ENCODE measurements at places on chromosomes 13 and 19.

DNA sequence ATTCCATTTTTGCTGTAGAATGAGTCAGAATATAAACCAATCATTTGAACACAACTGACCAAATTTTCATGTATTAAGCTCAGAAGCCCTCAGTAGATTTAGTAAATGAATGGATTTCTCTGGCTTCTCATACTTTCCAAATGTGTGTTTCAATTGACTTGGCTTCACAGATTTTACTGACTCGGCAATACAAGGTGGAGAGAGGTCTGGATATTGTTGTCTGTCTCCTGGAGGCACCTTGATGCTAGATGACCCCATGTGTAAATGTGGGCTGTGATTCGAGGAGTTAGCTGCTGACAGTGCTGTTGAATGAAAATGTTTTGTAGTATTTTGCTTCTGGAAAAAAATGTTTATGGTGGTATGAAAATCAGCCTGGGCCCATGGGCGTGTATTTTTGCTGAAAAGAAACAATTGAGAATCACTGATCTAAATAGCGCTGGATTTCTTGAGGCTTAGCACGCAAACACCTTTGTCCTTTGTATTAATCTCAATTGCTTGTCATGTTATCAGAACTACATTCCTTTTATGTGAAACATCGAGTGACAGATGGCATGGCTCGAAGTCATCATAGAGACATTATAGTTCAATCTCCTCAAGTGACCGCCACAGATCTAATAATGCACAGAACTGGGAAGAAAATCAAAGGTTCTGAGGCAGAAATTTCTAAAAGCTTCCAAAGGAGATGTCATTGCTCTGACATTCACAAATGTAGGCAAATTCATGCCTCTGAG lies 41.2 kb upstream of the UBAC2 start:
- no peak for DNase-seq

- no peak for DNase-seq
These were observed 8.9 kb downstream of the GNG7 start for GRCh38 chr19:2693492-2694160.

DNA sequence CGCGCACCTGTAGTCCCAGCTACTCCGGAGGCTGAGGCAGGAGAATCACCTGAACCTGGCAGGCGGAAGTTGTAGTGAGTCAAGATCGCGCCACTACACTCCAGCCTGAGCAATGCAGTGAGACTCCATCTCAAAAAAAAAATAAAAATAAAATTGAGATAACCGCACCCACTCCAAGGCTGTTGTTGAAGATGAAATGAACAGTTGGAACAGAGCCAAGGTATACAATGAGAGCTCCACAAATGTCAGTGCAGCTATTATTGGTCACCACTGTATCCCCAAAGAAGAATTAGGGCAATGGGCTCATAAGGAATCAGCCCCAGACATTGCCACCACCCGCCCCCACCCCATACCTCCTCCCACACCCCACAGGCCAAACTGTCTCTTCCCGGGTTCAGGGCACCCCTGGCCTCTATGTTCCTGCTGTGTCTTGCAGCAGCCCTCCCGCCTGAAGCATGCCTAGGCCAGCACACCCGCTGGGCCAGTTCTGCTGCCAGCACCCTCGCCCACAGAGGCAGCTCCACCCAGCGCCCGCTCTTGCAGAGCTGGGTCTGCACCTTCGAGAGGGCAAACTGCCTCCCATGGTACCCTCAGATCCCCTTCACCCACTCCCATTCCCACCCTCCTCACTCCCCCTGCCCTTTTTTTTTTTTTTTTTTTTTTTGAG lies 3.5 kb upstream of the S1PR5 start:
- no peak for DNase-seq

DNA sequence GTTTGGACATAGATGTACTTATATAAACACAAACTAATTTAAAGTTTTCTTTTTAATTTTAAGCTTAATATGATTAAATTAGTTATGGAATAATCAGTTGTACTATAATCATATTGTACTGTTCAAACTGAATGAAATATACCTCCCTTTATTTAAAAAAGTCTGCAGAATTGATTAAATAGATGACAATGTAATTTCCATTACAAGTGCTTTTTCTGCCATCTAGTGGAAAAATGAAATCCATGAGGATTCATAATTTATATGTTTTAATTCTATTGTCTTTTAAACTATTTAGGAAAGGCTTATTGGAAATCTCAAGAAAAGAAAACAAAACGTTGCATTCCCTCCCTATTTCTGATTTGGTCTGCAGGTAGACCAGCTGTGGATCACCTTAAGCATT lies 30.9 kb downstream of the MZT1 start:
- DNase-seq = no peak

DNA sequence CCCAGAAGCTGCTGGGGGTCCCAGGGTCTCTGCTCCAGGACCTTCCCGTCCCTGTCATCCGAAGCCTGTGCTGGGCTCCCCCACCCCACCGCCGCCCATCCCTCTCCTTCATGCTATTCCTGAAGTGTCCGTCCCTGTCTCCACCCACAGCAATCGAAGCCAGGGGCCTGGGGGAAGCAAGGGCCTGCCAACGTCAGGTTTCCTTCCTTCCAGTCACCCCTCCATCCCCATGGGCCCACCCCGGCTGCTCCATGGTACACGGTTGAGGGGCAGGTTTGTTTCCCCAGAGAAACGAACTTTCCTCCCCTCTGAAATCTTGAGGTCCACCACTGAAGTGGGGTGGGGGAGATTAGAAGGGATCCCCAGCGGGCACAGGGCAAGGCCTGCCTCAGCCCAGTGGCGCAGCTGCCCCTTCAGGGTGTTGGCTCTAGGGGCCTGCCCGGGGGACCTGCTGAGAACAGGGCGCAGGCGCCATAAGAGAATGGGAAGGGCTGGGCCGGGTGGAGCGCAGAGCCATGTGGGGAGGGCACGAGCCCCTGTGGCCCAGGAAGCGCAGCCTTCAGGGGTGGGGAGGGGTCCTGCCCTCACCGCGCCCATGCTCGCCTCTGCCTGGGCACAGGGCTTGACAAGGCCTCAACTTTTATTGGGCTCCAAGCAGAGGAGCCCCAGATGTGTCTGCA lies 16.1 kb downstream of the CEBPG start:
- no peak for DNase-seq

DNA sequence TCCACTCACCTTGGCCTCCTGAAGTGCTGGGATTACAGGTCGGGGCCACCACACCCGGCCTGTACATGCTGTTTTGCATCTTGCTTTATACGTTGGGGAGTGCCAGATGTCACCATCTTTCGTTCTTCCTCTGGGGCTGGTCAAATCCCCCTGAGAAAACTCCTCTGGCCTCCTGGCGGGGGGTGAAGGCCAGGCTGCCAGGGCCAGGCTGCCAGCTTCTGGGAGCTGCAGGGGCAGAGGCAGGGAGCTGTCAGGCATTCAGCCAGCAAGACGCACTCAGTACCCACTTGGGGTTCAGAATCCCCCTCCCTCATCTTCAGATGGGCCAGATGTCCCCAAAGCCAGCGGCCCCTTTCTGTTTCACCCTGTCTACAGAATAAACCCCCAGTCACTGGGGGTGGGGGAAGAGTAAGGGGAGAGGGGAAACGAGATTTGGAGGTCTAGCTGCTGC lies 16.1 kb downstream of the ZSWIM9 start:
- no peak for DNase-seq

DNA sequence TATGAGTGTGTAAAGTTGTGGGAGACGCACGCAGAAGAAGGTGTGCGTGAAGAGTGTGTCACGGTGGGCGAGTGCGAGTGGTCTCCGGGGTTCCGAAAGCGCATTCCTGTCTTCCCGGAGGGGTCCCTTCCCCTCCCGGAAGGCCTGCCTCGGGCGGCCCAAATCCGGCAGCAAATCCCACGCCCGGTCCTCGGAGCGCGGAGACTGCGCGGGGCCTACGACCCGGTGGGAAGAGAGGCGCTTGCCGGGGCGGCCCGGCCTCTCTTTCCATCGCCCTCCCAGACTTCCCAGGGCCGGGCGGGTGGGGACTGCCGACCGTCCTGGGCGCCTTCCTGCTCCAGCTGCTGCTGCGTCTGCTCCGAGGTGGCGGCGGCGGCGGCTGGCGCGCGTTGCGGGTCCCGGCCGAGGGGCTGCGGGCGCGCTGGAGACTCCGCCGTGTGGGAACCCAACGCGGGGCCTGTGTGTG lies 2.1 kb downstream of the ZIC5 start:
- DNase-seq = no peak

DNA sequence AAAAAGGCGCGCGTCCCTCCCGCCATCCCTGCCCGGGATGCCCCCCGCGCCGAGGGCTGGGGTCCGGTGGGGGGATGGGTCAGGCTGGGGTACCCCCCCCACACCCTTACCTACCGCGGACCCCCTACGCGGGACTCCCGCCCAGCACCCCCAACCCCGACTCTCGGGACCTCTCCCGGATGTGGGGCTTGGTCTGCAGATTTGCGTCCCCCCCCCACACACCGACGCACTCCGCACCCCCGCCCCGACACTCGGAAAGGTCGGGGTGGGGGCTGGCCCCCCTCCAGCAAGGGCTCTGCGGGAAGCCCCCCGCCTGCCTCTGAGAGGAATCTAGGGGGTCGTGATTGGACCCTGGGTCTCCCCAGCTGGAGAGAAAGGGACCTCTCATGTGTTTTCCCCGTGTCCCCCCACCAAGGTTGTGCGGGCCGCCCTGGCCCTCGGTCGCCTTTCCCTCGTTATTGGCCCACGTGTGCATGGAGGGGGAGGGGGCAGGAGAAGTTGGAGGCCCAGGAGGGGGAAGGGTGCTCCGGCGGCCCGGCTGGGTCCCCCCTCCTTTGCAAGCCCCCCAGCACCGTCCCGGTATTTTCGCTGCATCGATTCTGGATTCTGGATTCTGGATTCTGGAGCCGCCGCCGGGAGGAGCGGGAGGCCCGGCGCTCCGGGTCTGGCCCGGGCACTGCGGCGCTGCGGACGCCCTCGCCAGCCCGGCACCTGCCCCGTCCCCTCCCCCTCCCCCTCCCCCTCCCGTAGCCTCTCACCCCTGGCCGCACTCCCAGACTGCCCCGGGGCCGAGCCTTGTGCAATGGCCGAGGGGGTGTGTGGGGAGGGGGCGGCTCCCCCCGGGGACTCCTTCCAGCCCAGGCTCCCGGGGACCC lies 607 bp downstream of the NFIC start:
- no peak for DNase-seq

- DNase-seq = no peak
These were observed 417.8 kb upstream of the DACH1 start for GRCh38 chr13:72284791-72285190.

Measured in CD4-positive, alpha-beta T cell treated with Interleukin-15 for 4 hours (primary cell).